Erythroblast (primary cell): ENCODE measurements at places on chromosomes 5 and 9.
A peak's percentile ranks its signal among the peaks of the same experiment; 100 is the strongest.

GRCh38 chr5:675871-676698 lies 17.1 kb downstream of the TPPP start:
- DNase-seq, result no peak

DNA sequence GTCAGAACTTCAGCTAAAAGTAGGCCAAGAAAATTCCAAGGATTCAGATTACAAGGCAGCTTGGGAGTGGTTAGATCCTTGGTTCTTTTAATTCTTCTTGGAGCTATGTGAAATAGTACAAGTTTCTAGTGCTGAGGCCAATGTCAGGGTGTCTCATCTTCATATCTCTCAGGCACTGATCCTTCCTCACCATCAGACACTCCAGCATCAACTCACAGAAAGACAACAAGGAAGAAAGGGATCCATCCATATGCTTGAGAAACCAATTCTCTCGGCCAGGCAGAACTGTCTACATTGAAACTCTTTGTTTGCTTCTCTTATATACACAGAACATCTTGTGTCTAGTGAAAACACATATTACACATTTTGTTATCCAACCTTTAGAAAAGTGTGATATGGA lies 362.1 kb upstream of the CCNH start:
- no peak for DNase-seq

DNA sequence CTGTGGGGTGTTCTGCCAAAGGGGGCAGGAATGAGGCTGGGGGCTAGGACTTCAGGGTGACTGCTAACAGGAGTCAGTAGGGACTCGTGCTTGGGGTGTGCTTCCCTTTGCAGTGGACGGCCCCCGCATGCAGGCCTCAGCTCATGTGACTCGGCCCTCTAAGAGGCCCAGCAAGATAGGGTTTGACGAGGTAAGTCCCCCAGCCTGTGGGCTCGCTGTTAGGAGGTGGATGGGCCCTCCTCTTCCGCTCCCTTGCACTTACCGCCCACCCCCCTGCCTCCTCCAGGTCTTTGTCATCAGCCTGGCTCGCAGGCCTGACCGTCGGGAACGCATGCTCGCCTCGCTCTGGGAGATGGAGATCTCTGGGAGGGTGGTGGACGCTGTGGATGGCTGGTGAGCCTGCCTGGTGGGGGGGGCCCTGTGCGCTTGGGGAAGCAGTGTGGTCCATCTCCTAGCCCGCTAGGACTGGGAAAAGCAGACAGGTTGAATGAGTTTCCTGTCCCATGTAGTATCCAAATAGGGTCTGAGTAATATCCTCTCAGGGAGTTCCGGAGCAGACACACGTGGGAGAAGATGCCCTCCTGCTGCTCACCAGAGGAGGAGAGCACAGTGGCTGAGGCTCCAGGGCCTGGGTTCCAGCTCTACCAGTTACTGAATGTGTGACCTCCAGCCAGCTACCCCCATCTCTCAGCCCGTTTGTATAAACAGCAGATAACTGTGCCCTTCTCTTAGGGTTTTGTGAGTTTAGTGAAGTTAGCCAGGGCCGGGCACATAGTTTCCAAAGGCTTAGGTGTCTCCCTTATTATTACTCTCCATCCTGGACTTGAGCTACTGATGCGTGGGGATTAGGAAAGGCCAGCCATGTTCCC lies 8.2 kb downstream of the CERCAM start:
- DNase-seq, result no peak

GRCh38 chr9:31824860-31825259 lies 559.6 kb upstream of the ACO1 start:
- DNase-seq, result no peak

- no peak for DNase-seq
Observed at GRCh38 chr5:170353011-170353761, 36.0 kb downstream of the KCNMB1 start.

GRCh38 chr5:67065237-67065636 lies 131.4 kb downstream of the CD180 start:
- no peak for DNase-seq

DNA sequence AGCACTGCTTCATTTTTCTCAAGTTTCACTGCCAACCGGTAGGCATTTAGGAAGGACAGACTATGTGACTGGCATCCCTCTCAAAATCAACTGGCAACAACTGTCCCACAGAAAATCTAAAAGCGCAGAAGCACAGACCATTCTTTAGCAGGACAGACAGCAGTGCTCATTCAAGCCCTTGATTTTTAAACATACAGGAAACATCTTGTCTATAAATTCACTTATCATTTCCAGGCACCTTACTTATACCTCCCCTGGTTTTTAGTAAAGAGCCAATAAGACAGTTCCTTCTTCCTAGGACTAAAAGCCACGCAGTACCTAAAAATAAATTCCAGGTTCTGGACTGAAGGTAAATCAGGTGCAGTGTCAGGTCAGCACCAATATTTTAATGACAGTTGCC lies 343.2 kb upstream of the WWC1 start:
- DNase-seq, result no peak

- no peak for DNase-seq
Observed at GRCh38 chr9:105968811-105969466, 274.6 kb downstream of the TMEM38B start.

DNA sequence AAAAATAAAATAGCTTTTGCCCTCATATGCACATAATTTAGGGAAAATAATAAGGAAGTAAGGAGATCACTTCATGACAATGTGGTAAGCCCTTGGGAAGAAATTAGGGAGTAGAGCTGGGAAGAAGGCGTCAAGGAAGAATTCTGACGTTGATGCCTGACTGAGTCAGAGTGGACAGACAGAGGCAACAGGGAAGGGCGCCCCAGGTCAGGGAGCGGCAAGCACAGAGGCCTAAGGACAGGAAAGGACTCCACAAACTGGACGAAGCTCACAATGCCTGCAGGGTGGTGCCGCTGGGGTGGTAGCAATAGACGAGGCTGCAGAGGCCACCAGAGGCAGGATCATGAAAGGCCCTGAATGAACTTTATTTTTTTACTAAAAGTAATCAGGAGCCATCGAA lies 7.6 kb downstream of the DRD1 start:
- no peak for DNase-seq

GRCh38 chr9:110330484-110331105 lies 7.1 kb downstream of the TXNDC8 start:
- no peak for DNase-seq

- no peak for DNase-seq
Observed at GRCh38 chr5:93305984-93306383, 275.0 kb downstream of the NR2F1-AS1 start.

GRCh38 chr5:56951126-56951945 lies 587 bp downstream of the MIER3 start:
- DNase-seq, result peak; percentile 58

- no peak for DNase-seq
Observed at GRCh38 chr9:221989-222776, 7.5 kb downstream of the DOCK8 start.

DNA sequence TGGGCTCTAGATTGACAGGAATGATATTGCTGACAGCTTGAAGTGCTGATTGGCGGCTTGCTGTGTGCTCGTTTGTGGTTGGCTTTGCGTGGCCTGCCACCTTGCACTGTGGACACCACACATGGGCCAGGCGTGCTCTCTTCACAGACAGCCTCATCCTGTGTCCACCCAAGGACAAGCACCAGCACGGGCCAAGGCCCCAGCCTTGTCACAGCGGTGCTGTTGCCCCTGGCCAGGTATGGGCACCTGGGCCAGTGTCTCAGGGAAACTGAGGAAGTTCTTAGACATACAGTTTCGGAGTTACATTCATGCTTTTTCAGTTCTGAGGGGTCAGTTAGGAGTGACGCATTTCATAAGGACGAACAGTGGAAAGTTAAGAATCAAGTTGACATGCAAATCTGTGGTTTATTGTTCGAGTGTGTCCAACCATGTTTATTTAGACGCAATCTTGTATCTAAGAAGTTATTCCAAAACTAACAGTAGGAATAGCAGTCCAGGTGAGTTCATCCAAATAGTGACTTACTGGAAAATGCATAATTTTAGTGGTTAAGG lies 125.9 kb downstream of the EHMT1 start:
- DNase-seq, result no peak

DNA sequence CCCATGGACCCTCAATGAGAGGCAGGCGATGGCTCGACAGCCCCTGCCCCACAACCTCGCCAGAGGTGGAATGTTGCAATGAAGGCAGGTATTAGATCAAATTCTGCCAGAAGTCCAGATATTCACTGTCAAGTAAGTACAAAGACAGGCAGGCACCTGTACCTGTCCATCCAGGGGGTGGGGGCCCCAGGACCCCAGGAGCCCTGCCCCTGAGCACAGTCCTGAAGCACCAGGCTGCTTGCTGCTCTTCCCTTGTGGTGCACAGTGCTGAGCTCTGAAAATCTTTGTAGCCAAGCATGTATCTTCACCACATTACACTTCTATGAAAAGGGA lies 26.2 kb upstream of the HMCN2 start:
- no peak for DNase-seq

GRCh38 chr5:139141446-139142204 lies 56.5 kb downstream of the SIL1 start:
- peak; percentile 32 for DNase-seq

- no peak for DNase-seq
Observed at GRCh38 chr9:18745710-18746109, 271.8 kb downstream of the ADAMTSL1 start.

DNA sequence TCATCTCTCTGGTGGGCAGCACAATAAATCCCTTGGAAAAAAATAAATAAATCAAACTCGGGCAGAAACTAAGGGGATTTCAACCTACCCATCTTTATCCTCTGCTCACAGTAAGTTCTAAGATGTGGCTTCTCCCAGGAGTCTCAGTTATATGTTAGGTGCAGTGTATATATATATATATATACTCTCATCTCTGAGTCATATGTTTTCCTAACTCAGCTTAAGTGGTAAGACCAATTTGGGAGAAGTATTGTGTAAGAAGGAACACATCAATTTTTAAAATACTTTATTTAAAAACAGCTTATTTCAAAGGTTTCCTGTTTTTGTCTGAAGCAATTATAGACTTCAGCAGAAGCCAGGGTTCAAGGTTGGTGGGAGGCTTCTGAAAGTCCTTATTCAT lies 20.3 kb upstream of the OSMR start:
- no peak for DNase-seq

GRCh38 chr5:161105525-161105924 lies 253.5 kb upstream of the ATP10B start:
- DNase-seq, result no peak

- DNase-seq, result no peak
Observed at GRCh38 chr5:167786871-167787578, 504.4 kb upstream of the WWC1 start.

DNA sequence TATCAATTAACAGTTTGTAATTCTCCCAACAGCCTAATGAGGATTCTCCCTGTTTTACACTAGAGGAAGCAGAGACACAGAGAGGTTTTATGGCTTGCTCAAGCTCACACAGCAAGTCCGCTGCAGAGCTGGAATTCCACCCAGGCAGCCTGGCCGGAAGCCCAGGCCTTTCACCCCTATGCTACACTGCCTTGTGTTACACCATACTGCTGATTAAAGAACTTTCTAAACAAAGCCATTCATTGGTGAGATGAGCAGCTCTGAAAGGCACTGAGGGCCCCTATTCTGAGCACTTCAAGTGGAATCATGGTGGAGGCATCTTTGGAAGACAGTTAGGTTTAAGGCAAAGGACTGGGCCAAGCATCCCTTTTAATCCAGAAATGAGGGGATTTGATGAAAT lies 14.7 kb upstream of the LARP1 start:
- no peak for DNase-seq

DNA sequence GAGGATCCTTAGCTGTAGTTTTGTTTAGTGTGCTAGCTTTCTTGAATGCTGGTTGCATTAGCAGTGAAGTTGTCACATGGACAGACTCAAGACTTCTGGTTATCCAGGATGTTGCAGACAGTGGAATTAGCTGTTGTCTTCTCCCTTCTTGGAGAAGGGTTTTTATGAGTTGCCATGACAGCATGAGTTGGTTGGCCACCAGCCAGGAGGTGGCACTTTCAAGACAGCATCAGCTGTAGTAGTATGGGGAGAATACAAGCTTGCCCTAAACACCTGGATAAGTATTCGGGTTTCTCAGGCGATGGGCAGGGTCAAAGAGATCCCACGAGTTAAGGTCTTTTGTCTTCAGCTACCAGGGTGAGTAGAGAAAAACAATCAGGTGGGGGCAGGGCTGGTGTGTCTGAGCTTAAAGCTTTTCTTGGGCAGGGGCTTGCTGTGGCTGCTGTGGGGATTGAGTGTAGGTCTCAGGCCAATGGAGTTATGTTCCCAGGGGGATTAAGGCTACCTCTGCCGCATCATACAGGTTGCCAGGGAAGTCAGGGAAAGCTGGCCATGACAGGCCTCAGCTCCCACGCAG lies 7.7 kb upstream of the C5orf47 start:
- peak; percentile 8 for DNase-seq

- no peak for DNase-seq
Observed at GRCh38 chr9:14165376-14166035, 148.4 kb downstream of the NFIB start.

GRCh38 chr5:152262667-152263066 lies 142.4 kb downstream of the NMUR2 start:
- no peak for DNase-seq

- DNase-seq, result no peak
Observed at GRCh38 chr9:108382310-108382709, 473.5 kb downstream of the ACTL7B start.

GRCh38 chr5:61394078-61394704 lies 62.1 kb downstream of the ZSWIM6 start:
- DNase-seq, result no peak

DNA sequence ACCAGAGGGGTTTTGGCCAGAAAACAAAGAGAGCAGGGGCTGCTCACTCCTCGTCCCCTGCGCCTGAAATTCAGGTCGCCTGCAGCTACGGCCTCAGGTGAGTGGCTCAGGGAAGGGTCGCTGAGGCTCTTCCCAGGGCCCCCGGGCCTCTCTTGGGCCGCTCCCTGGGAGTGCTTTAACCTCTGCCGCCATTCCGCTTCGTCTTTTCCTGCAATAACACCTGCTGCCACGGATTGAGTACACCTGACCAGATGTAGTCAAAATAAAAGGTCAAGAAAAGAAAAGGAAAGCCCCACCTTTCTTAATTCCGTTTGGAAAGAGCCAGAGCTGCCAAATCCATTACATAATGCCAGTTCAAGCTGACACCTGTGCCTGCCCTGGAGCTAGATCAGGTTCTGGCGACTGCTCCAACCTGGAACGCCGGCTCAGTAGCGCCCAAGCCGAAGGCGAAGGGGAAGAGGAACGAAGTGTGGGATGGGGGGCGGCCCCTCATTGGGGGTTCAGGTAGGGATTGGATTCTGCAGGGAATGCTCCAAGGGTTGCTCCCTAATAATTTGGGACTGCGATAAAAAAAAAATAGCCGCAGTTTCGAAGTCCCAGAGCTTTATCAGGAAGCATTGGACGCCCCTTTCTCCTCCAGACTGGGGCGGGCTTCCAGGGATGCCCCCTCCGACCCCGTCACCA lies 193.9 kb downstream of the MEF2C start:
- no peak for DNase-seq

- DNase-seq, result no peak
Observed at GRCh38 chr5:11304641-11305040, 543.6 kb upstream of the DAP start.

- no peak for DNase-seq
Observed at GRCh38 chr5:34771076-34771475, 67.9 kb upstream of the TTC23L start.
